Stimulated activated CD4-positive, alpha-beta T cell treated with anti-CD3 and anti-CD28 coated beads, Interleukin-1b, Interleukin-23, amount 100 ng/mL, for 48 hours (primary cell): ENCODE measurements at places on chromosomes 5 and 9.

DNA sequence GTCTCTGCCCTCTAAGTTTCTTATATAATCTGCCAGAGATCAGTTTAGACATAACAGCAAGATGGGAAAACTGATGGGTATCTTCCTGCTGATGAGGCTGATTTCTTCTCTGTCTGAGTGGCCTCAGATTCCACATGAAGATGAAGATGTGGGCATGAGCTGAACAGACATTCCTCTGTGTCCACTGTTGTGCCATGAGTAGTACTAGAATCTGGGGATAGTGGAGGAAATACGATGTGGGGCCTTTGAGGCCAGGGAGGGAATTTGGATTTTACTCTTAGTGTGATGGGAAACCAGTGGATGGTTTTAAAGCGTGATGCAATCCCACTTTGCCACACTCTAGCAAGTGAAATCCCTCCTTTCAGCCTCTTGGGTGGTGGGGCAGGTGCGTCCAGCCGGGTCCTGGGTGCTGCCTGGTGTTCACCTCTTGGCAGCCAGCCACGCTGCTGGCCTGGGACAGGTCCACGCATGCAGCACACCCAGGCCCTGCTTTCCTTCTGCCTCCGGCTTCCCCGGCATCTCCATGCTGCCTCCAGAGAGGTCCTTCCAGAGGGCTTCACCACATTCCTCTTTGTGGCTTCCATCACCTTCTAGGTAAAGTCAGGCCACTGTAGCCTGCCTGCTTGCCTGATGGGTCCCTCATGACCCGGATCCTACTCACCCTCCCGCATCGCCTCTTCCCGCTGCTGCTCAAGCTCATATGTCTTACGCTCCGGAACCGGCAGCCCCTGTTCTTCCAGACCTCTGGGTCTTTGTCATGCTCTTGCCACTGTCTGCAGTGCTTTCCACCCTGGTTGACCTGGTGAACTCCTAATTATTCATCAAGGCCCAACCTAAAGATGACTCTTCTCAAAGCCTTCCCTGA is 28.1 kb upstream of the SH3PXD2B start:
- DNase-seq, result no peak

- no peak for DNase-seq
Observed at GRCh38 chr5:96922499-96923244, 13.2 kb upstream of the LNPEP start.

- peak; percentile 76 for DNase-seq
Observed at GRCh38 chr5:95960667-95961616, 709 bp downstream of the ELL2 start.

- DNase-seq, result no peak
Observed at GRCh38 chr5:55994495-55994997, at the start of gene IL6ST. IL6ST (minus strand) TSS chr5:55994963; CDS start chr5:55976278, 18,685 bp downstream.

GRCh38 chr5:88952996-88953643 is 70.1 kb upstream of the MEF2C start:
- no peak for DNase-seq

GRCh38 chr9:17425384-17425783 is 153.5 kb upstream of the SH3GL2 start:
- no peak for DNase-seq

DNA sequence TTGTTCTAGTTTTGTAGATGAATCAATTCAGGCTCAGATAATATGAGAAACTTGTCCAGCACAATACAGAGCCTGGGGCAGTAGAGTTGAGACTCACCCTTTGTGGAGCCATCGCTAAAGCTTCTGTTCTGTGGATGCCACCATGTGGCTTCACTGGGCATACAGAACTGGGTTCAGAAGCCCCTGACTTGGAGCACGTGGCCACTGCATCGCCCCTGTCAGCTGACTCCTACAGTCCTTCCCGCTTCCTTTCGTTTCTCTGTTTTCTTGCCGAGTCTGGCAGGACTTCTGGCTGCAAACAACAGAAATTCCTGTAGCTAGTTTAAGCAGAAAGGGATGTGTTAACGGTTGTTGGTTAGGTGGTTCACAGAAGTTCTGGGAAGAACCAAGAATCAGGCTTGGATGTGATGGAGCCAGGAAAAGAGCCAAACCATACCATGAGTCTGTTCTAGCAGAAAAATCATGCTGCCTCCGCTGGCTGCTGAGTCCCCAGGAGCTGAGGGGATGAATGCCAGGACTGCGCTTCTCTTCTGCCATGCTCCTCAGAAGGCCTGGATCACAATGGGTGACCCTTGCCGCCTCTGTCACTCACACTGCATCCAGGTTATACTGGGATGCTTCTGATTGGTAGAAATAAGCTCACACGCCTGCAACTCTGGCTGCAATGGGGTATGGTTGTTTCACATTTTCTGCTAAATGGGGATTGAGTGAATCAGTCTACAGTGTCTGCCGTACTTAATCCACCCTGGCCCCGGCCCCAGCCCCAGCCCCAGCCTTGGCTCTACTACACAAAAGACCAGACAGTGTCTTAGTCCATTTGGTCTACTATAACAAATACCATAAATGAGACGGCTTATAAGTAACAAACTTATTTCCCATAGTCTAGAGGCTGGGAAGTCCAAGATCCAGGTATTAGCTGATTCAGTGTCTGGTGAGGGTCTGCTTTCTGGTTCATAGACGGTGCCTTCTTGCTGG is 262.5 kb downstream of the GOLPH3 start:
- no peak for DNase-seq

GRCh38 chr5:155905364-155905763 is 421.6 kb upstream of the SGCD start:
- DNase-seq, result no peak

GRCh38 chr5:173864126-173865050 is 23.8 kb upstream of the CPEB4 start:
- DNase-seq, result no peak

GRCh38 chr5:171614511-171614910 is 171.1 kb upstream of the SMIM23 start:
- no peak for DNase-seq

GRCh38 chr5:6732634-6733410 is 19.6 kb downstream of the TENT4A start:
- DNase-seq, result no peak

DNA sequence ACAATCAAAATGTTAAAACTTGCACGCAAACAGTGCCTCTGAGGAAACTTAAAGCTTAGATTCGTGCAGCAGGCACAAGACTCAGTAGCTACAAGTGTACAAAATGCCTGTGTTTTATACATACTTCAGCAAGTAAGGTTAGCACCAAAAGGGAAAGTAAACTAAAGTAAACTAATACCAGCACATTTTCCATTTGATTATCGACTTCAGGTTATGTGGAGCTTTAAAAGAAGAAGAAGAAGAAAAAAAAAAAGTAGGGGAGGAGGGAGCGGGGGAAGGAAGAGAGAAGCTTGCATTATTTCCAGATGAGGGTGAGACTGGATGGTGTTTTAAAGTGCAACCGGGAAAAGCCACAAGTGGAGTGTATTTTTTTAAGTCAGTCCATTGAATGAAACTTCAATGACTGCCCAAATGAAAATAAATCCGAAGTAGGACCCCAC is 596 bp upstream of the ADAMTS6 start:
- no peak for DNase-seq

- DNase-seq, result no peak
Observed at GRCh38 chr5:153903321-153903720, 135.4 kb downstream of the FAM114A2 start.

DNA sequence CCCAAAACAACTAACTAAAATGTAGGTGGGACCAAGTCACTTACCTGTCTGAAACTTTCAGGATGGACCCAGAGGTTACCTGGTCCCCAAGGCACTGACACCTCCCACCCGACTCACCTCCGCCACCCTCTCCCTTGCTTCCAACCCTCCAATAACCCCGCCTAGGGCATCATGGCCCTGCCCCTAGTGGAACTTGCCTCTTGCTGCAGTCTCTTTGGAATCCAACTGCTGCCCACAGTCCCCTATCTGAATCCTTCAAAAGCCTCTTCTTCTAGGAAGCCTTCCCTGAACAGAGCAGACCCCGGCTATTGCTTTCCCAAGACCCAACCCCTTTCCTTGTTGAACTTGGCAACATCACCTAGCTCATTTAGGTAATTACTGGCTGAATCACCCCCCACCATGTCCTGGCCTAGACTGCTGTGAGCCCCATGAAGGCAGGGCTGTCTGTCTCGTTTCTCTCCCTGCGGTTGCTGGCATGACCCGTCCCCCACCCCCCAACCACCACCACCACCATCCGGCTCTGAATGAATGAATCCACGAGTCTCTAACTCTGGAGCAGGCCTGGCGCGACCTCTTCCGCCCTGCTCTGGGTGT is 9.4 kb downstream of the CRB2 start:
- no peak for DNase-seq

- no peak for DNase-seq
Observed at GRCh38 chr9:31776471-31776870, 608.0 kb upstream of the ACO1 start.
